G401 (cell line): ENCODE measurements at places on chromosomes 1 and 21. TPM values are rescaled to one million over a fixed set of nuclear protein-coding genes. Genes with fewer than 3 reads are reported as not detected.
A peak's percentile ranks its signal among the peaks of the same experiment; 100 is the strongest.

The PIGM gene
- 2.5 and 3.2 TPM in 2 replicates for total RNA-seq

The HDAC1 gene
- total RNA-seq = 191 and 286 TPM in 2 replicates

DNA sequence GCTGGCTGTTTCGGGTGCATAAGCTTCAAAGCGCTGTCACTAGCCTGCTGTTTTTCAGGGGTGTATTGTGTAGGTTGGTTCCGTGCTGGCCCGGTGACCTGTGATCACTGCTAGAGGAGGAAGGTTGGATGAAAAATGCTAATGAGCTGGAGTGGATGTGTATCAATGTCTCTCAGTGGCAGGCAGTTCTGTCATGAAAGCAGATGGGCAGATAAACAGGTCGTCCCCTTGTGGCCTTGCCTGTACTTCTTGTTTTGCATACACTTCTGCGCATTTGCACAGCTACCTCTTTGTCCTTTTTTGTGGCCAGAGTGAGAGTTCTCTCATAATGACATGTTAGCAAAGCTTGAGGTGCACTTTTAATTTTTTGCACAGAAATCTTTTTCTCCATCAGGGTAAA lies 2.9 kb downstream of the SELENON start:
- DNase-seq = peak; percentile 63

- DNase-seq = no peak
Observed at GRCh38 chr21:17231771-17232170, 281.1 kb upstream of the CXADR start.

DNA sequence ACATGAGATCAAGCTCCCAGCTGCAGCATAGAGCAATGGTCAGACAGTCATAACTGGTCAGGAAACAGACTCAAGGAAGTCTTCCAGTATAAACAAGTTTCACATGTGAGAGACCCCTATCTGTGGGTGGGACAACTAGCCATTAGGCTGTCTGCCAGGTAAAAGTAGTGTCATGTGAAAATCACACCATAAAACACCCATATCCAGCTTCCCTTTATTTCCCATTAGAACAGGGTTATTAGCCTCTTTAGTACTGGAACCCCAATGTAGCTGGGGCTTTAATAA lies 426.7 kb downstream of the KCNT2 start:
- no peak for DNase-seq
